ENCODE measurements at places on chromosomes 12 and 14.

- no peak overlapping the region for H3K27ac ChIP-seq
- no peaks in the 10 kb centered on the region for H3K36me3 ChIP-seq
- no peak for DNase-seq
- H3K4me1 ChIP-seq, result no peaks in the 10 kb centered on the region
Observed at GRCh38 chr12:8779862-8780261, 42.6 kb upstream of the A2ML1 start.

DNA sequence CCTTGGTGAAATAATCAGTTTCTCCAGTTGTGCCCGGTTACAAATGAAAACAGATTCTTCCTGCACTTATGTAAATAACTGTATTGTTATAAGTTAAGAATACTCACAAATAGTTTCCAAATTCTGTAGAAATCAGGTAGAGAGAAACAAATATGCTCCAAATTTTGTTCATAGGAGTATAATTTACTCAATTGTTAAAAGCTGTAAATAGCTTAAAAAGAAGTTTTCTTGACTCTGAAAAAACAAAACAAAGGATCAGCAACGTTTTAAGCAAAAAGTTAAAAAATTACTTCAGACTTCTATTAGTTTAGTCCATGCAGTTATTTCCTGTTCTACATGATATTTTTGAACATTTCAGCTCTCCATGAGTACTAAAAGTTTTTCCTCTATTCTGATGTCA, 30.0 kb upstream of the SLC38A4 start:
- DNase-seq, result no peak
- no peaks in the 10 kb centered on the region for H3K4me1 ChIP-seq
- no peak overlapping the region for H3K27ac ChIP-seq

DNA sequence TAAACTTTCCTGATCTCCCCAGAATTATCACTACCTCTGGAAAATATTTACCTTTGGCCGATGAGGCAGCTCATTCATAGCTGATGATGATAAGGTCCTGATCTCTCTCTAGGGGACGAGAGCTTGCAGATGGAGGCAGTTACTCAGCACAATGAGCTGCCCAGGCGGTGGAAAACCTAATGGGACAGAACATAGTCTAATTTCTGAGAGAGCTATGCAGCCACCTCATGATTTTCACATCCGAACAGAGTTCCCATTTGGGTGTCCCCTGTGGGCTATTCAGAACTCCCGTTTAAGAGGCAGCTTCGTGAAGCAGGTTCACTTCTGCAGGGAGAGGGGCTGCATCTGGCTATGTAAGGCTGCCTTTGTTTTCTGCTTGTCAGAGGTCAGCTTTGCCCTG, 724.6 kb upstream of the TMEM132C start:
- no peaks in the 10 kb centered on the region for H3K27me3 ChIP-seq
- no peak overlapping the region for H3K27ac ChIP-seq
- DNase-seq, result no peak
- no peaks in the 10 kb centered on the region for H3K4me1 ChIP-seq

DNA sequence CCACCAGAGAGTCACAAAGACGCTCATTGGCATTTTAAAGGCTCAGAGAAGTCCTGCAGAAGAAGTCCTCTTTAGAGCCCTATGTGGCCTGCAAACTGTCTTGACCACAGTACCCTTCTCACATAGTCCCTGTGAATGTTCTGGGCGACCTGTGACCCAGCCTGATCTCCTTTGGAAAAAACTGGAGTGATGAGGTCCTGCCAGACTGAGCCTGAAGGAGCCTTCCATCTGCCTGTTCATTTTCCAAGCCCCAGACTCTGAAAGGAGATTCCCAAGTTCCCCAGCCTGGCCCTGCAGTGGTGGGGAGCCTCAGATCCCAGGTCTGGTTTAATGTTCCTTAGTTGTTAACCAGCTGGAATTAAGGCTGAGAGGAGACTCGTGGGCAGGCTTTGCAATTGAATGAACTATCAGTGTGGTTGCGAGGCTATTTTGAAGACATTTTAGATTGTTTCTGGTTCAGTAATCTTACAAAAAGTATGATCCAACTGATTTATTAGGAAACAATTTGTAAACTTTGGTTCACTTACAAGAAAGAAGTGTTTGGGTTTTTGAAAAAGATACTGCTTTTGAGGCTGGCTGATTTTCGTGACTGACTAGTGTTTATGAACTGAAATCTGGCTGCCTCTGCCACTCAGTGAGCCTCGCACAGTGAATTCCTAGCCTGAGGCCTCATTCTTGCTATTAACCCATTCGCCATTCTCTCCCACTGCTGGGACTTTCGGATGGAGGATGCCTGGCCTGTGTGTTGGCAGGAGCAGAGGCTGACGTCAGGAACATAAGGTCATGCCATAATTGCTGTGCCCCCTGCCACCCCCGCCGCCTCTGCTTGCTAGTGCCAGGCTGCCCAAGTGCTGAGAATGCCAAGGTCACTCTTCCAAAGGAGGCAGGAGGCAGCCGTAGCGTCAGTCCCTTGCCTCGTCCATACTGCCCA, 249.0 kb downstream of the CACNA1C start:
- no peaks in the 10 kb centered on the region for H3K27me3 ChIP-seq
- no peak overlapping the region for H3K27ac ChIP-seq
- H3K4me3 ChIP-seq, result no peak overlapping the region
- DNase-seq, result no peak

DNA sequence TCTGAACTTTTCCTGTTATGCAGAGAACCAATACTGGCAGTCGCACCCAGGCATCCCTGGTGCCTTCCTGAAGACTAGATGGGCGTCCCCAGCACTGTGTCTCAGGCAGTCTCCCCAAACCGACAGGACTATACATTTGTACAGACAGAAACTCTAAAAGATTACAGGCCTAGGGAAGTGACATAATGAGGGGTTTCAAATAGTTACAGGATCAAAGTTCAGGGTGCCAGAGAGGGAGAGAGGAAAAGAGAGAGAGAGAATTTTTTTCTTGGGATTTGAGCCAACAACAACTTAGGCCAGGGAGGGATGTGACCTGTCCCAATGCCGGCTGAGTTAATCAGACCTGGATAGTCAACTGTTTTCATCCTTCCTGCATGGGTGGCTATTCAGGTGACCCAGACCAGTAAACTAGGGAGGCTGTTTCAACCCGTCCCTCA, 9.3 kb upstream of the GMFB start:
- H3K27ac ChIP-seq, result no peak overlapping the region
- H3K4me3 ChIP-seq, result no peak overlapping the region
- no peaks in the 10 kb centered on the region for H3K4me1 ChIP-seq

DNA sequence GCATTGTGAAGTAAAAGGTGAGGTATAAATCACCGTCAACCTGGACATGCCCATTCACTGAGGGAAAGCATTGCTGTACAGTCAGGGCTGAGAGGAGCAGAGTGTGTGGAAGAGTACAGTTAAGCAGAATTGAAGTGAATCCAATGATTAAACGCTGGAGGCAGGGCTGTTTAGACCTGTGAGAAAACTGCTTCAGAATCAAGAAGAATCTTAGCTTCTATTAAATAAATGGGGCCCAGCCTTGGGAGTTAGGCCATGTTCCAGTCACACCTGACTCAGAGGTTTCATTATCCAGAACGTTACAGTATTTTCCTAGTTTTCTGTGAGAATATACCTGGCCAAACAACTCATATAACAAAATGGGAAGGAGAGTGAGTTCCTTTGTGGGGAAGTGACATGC, 86.9 kb downstream of the ATP23 start:
- DNase-seq, result no peak
- H3K36me3 ChIP-seq, result no peaks in the 10 kb centered on the region
- H3K27ac ChIP-seq, result no peak overlapping the region
- H3K4me3 ChIP-seq, result no peak overlapping the region
- no peaks in the 10 kb centered on the region for H3K4me1 ChIP-seq

GRCh38 chr12:90672081-90672480, 282.9 kb downstream of the CCER1 start:
- no peak overlapping the region for H3K27ac ChIP-seq
- no peaks in the 10 kb centered on the region for H3K4me1 ChIP-seq
- no peak for DNase-seq
- H3K36me3 ChIP-seq, result no peaks in the 10 kb centered on the region
- H3K4me3 ChIP-seq, result no peak overlapping the region

- H3K4me1 ChIP-seq, result no peaks in the 10 kb centered on the region
- no peaks in the 10 kb centered on the region for H3K27me3 ChIP-seq
- H3K27ac ChIP-seq, result no peak overlapping the region
- no peaks in the 10 kb centered on the region for H3K36me3 ChIP-seq
- H3K4me3 ChIP-seq, result no peak overlapping the region
Observed at GRCh38 chr14:58731465-58732293, 93.9 kb downstream of the DACT1 start.

DNA sequence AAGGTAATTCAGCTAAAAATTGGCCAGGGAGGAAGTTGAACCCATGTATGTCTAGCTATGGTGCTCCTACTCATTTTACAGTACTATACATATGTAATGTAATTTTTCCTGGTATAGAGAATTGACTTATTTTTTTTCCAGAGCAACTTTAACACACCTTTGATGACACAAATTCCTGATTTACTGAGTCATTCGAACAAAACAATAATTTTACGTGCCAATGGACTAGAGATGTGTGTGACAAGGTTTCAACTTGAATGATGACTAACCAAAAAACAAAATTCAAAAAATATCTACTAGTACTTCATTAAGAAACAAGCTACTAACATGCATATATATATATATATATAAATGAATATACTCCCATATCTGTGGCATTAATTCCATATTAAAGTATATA, 180.5 kb downstream of the KITLG start:
- no peaks in the 10 kb centered on the region for H3K27me3 ChIP-seq
- no peaks in the 10 kb centered on the region for H3K4me1 ChIP-seq
- no peak overlapping the region for H3K27ac ChIP-seq
- H3K4me3 ChIP-seq, result no peak overlapping the region
- H3K36me3 ChIP-seq, result no peaks in the 10 kb centered on the region

GRCh38 chr12:75890141-75890540, 141.4 kb downstream of the PHLDA1 start:
- no peaks in the 10 kb centered on the region for H3K36me3 ChIP-seq
- no peaks in the 10 kb centered on the region for H3K4me1 ChIP-seq
- H3K27ac ChIP-seq, result no peak overlapping the region
- no peak for DNase-seq
- H3K4me3 ChIP-seq, result no peak overlapping the region
- no peaks in the 10 kb centered on the region for H3K27me3 ChIP-seq

All from T-cell (primary cell).